NCI-H146 (cell line): ENCODE measurements at places on chromosomes 13 and 19.

GRCh38 chr13:40205771-40206240 lies 460.6 kb downstream of the FOXO1 start:
- DNase-seq = no peak

- no peak for DNase-seq
Measured at GRCh38 chr13:73079359-73079758, 20.6 kb downstream of the KLF5 start.

DNA sequence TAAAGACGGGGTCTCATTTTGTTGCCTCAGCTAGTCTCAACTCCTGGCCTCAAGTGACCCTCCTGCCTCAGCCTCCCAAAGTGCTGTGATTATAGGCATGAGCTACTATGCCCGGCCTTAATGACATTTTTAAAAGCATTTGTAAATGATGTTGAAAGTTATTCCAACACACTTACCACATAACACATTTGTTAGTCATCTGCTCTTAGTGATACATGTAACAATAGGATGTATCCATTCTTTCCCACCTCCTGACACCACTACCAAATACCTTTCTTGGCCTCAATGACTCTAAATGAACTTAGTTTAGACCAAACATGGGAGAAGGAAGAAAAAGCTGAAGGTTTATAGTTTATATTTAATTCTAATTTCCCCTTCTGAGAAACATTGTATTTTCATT lies 59.8 kb upstream of the MEDAG start:
- DNase-seq = no peak

GRCh38 chr19:42553292-42554045 lies 25.2 kb upstream of the CEACAM1 start:
- DNase-seq = no peak

GRCh38 chr13:39023761-39024160 lies 14.1 kb downstream of the PROSER1 start:
- no peak for DNase-seq

- DNase-seq = no peak
Measured at GRCh38 chr13:61777271-61777670, 361.6 kb upstream of the PCDH20 start.

DNA sequence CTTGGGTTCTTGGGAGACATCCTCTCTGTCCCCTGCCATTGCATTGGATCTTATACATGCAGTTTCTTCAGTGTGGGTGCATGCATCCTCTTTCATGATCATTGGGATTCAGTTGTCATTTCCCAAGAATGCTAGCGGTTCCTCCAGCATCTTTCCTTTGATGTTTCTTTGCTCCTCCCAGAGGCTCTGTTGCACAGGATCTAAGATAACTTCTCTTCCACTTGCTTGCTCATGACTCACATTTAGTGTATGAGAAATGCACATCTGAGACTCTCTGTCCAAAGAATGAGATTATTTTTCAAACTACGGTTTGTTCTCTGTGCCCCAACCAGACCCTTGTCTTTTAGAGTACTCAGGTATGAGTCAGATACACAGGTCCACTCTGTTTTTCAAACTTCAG lies 197.1 kb downstream of the NDFIP2 start:
- no peak for DNase-seq

DNA sequence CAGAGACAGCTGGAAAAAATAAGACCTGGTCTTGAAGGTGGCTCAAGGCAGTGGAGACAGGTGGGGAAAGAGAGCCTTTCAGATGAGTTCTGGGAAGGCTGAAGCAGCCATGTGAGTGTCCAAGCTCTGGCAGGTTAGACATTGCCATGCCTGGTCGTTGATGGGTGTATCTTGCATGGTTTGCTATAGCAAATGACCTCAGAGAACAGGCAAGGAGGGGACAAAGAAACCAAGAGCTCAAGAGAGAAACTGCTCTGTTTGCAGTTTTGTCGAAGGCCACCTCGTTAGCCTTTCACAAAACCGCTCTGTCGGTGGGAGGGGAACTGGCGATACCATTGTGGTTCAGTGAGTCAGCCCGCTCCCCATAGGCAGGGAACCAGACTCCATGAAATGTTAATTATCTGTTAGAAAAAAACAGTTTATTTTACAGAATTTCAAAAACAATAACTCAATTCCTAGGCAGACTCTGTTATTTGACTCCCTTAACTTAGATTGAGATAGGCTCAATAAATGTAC lies 82.8 kb upstream of the ARGLU1 start:
- no peak for DNase-seq

DNA sequence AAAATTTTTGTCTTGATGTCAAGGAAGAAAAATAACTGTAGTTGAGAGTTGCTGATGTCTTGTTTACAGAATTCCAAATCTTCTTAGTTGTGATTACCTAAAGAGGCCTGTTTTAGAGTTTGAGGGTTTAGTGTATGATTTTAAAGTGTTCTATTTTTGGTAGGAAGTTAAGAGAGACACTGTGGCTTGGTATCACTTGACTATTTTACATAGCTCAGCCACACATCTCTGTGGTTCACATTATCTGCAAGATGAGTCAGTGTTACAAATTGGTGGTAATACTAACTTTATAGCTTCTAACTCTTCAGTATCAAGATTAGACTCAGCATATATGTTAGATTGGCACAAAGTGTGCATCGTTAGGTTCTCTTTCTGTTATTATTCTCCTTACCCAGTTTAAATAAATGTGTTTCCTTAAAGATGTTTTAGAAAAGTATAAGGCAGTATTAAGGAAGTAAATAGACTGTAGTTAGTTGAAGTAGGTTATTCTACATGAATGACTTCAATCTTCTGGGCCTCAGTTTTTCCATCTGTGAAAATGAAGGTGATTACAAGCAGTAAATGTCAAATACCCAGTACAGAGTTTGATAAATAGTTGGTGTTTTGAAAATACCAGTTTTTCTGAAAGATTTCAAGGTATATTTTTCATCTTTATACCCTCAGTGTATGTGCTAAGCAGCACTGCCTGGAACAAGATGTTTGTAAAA lies 33.4 kb downstream of the COG6 start:
- DNase-seq = no peak

DNA sequence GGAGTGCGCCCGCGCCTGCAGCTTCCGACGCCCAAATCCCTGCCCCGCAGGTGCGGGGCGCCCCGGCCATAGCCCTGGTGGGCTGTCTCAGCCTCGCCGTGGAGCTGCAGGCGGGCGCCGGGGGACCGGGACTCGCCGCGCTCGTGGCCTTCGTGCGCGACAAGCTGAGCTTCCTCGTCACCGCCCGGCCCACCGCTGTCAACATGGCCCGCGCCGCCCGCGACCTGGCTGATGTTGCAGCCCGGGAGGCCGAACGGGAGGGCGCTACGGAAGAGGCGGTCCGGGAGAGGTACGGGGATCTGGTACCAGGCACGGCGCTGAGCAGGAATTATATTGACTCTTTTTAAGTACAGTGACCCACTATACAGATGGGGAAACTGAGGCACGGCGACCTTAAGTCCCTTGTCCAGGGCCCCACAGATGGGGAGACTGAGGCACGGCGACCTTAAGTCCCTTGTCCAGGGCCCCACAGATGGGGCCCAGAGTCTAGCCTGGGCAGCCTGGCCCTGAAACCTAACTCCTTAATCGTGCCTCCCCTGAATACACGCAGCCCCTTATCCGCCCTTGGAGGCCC lies 586 bp downstream of the MRI1 start:
- DNase-seq = peak; percentile 53

DNA sequence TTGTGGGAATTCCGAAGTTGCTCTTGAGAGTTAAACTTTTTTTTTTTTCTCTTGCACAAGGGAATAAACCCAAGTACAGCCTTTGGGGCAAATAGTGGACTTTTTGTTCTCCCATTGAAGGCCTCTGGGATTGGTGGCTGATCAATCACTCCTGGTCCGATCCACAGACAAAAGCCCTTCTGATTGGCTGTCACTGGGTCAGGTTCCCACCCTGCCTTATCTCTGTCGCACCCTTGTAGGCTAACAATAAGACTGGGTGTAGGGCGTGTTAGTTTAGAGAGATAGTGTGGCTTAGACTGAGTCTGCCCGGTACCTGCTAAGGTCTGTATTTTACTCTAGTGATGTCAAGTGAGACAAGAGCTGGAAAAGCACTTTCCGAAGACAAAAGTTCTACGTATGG lies 380.8 kb downstream of the NDFIP2 start:
- no peak for DNase-seq

- DNase-seq = no peak
Measured at GRCh38 chr13:99894105-99894839, 77.3 kb downstream of the ZIC5 start.

DNA sequence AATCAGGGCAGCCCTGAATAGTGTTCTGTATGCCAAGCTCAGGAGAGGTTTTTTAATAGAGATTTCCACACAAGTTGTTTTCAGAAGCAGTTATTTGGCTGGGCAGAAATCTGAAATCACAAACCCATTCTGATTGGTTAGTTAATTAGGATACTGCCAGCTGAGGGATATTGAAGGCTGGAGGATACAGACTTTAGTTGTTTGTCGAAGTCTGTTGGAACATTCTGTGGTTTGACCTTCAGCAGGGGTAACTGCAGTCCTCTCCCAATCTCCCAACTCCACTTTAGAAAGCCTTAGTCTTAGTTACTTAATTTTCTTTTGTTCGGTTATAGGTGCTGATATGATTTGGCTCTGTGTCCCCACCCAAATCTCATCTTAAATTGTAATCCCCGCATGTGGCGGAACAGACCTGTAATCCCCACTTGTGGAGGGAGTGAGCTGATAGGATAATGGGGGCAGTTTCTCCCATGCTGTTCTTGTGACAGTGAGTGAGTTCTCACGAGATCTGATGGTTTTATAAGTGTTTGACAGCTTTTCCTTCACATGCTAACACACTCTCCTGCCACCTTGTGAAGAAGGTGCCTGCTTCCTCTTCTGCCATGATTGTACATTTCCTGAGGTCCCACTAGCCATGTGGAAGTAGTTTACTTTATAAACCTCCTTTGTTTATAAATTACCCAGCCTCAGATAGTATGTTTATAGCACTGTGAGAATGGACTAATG lies 169.2 kb downstream of the GPC5 start:
- no peak for DNase-seq

DNA sequence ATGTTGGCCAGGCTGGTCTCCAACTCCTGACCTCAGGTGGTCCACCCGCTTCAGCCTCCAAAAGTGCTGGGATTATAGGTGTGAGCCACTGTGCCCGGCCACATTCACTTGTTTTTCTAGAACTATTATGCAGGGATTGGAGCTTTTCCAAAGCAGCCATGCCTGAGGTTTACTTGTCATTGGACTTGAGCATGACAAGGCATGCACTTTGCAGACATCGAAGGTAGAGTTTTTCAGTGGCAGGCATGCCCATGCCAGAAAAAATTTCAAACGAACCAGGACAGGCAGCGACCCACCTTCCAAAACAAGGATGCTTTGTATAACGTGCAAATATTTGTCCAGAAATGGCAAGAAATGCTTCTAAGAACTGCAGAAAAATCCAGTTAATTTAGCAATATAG lies 17.7 kb downstream of the PNMA8A start:
- DNase-seq = no peak

GRCh38 chr19:7069904-7070226 lies 362 bp downstream of the ZNF557 start:
- peak; percentile 11 for DNase-seq

GRCh38 chr19:15419413-15420025 lies 731 bp upstream of the AKAP8L start:
- peak; percentile 5 for DNase-seq

DNA sequence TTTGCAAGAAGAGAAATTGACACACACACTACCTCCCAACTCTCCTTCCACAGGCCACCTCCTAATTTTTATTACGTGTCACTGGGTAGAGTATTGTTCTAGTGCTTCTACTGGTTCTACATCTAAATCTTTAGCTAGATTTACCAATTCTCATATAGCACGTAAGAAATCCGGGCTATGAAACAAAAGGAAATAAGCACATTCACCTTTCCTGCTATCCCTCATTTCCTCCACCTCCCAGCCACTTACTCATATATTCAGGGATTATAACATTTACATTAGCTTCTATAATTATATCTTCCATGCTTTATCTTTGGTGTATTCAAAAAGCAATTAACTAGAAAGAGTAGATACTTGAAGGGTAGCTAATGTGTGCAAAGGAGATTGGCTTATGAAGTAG lies 39.7 kb downstream of the USP12 start:
- no peak for DNase-seq

GRCh38 chr19:47230054-47230920 lies 712 bp downstream of the BBC3 start:
- peak; percentile 37 for DNase-seq

- DNase-seq = peak; percentile 61
Measured at GRCh38 chr13:89066868-89067466, 1395.8 kb downstream of the SLITRK5 start.

DNA sequence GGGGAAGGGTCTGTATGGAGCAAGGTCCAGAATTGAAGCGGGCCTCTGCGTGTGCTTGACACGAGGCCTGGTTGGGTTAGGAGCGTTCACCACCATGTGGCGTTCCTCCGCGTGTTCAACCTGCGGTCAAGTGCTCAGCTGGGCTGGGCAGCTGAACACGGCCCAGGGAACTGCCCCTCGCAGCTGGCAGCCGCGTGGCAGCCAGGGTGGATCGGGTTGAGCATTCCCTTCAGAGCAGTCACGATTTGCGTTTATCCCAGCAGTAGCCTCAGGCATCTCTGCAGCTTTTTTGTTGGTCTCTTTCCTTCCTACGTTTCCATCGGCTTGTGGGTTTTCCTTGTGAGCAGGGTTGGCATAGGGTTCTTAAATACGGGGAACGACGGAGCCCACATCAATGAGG lies 28.7 kb upstream of the F2RL3 start:
- DNase-seq = no peak

DNA sequence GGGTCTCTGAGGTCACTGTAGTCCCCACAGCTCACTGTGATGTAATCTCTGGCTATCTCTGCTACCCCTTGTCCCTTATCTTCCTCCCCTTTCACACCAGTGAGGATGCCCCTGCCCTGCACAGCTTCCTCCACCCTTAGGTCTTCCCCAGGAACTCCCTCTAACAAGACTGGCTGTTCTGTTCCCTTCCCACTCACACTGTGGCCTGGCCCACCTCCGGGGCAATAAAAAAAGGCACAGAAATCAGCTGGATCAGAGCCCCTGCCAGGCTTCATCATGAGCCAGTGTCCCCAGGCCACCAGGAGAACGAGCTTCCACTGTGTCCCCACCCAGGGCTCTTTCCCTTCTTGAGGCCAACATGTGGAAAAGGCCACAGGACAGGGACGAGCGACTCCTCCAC lies 4.6 kb downstream of the CEACAM3 start:
- DNase-seq = no peak

- DNase-seq = no peak
Measured at GRCh38 chr19:39446365-39447084, 1.1 kb downstream of the SUPT5H start.

- DNase-seq = no peak
Measured at GRCh38 chr13:110677731-110678545, 28.0 kb downstream of the CARS2 start.

GRCh38 chr19:3184847-3185460 lies 776 bp upstream of the NCLN start:
- DNase-seq = peak; percentile 65

GRCh38 chr13:34129436-34129835 lies 311.5 kb downstream of the RFC3 start:
- DNase-seq = no peak
